ENCODE measurements at places on chromosomes 4 and X.

- DNase-seq, result no peak
Measured at GRCh38 chrX:103446665-103447302, 70.4 kb downstream of the BEX3 start.

- no peak for DNase-seq
Measured at GRCh38 chr4:38832624-38833528, 23.7 kb downstream of the TLR6 start.

- DNase-seq, result no peak
Measured at GRCh38 chr4:32744211-32744610, 2024.0 kb downstream of the PCDH7 start.

GRCh38 chrX:119516157-119516702, 48.0 kb downstream of the SLC25A5 start:
- DNase-seq, result peak; percentile 2

DNA sequence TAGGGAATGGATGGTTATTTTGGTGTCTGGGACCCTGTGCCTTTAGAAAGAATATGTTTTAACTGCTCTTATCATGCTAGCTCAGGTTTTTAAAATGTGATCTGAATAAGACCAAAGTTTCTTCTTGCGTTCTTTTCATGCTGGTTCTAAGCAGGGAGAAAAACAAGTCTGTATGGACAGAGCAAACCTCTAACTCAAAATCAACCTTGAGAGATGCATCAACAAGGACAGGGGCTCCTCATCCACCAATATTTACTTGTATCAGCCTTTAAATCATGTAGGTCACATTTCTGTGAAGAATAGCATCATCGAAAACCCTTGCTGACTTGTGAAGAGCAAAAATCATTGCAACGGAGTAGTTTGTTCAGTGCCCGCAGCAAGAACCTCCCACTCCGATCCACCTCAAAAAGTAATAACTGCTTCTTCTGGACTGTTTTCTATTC, 1.2 kb downstream of the ATP10D start:
- DNase-seq, result peak; percentile 60

DNA sequence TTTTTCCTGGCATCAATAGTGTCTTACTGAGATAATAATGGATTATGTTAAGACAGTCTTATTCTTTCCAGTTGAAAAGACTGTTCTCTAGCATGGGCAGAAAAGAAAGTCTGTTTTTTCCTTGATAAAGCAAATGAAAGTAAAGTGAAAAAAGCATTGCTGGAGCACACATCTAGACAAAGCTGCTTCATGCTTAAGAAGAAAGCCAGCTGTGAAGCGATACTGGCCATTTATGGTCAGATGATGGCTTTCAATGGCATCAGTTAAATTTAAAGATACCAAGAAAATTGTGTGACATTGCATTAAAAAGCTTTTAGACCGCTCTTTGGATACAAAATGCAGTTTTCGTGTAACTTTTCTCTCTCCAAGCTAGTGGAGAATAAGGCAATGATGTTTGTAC, 242.1 kb upstream of the TRAM1L1 start:
- DNase-seq, result no peak

- no peak for DNase-seq
Measured at GRCh38 chr4:120085705-120086104, 19.1 kb upstream of the MAD2L1 start.

DNA sequence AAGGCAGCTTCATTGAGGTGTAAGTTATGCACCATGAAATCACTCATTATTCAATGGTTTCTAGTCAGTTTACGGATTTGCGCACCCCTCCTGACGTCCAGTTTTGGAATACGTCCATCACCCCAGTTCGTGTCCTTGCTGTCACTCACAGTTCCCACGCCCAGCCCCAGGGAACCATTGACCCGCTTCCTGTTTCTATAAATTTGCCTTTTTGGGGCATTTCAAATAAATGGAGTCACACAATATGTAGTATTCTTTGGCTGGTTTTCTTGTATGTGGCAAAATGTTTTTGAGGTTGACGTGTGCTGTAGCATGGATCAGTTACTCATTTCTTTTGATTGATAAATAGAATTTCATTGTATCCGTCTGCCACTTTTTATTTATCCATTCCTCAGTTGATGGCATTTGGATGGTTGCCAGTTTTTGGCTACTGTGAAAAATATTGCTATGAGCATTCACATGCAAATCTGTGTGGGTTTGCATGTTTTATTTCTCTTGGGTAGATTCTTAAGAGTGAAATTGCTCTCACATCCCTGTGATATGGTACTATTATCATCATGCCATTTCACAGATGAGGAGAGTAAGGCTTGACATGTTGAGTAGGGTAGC, 18.4 kb upstream of the SORCS2 start:
- no peak for DNase-seq

- peak; percentile 53 for DNase-seq
Measured at GRCh38 chr4:151624626-151625565, 135.9 kb downstream of the GATB start.

DNA sequence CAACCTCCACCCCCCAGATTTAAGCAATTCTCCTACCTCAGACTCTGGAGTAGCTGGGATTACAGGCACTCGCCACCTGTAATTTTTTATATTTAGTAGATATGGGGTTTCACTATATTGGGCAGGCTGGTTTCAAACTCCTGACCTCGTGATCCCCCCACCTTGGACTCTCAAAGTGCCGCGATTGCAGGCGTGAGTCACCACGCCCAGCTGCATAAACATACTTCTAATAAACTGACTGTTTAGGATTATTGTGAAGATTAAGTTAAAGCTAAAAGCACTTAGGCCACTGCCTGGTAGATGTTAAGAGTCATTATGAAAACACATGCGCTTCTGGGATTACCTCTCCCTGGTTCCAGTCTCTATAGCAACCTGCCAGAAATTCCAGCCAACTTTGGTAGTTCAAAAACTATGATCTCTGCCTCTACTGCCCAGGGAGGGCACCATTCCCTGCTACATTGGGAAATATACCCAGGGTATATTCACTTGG, 30.2 kb upstream of the GRIA3 start:
- no peak for DNase-seq

- no peak for DNase-seq
Measured at GRCh38 chr4:2292646-2293108, 30.8 kb upstream of the MXD4 start.

- no peak for DNase-seq
Measured at GRCh38 chr4:80471756-80472155, 136.2 kb downstream of the CFAP299 start.

Measured in C1 segment of cervical spinal cord (tissue), 14 donors.